ENCODE measurements at places on chromosomes 1 and 21. TPM values are rescaled to one million over a fixed set of nuclear protein-coding genes. Genes with fewer than 3 reads are reported as not detected.

DNA sequence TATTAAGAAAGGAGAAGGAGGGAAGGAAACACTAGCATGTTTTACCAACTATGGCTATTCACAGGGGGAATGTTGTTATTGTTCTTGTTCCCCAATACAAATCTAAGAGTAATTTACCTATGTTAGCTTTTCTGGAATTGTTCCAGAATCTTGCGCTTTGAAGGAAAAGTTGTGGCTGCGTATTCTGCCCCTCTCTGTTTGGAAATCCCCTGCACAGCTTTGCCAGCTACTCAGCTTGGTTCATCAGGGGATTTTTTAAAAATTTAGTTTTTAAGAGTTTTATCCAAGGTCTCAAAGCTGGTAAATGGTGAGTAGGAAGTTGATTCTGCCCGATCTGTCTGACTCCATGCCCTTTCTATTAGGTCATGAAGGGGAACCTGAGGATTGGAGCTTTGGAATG, 9.5 kb upstream of the IRF6 start:
- DNase-seq = no peak

GRCh38 chr1:65179148-65179547, 31.1 kb downstream of the AK4 start:
- DNase-seq = no peak

DNA sequence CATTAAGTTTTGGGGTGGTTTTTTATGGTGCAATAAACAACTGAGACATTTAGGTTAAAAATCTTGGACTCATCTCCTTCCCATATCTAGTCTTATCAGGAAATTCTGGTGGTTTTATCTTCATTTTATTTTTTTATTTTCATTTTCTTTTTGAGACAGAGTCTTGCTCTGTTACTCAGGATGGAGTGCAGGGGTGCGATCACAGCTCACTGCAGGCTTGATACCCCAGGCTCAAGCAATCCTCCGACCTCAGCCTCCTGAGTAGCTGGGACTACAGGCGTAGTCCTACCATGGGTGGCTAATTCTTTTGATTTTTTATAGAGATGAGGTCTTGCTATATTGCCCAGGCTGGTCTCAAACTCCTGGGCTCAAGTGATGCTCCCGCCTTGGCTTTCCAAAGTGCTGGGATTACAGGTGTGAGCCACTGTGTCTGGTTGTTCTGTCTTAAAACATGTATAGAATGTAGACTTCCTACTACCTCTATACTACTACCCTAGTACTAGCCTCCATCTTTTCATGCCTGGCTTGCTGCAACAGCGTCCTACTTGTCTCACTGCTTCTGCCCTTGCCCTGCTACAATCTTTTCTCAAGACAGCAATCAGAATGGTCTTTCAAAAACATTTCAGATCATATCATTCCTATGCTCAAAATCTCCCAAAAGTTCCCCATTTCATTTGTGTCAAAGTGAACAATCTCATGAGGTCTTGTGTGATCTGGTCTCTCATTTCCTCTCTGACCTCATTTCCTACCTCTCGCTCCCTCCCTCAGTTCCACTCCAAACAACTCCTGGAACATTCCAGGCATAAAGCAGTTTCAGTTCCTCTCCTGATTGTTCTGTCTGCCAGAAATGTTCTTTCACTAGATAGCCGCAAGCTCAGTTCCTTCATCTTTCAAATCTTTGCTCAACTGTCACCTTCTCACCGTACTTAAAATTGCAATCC, 5.9 kb upstream of the FCGR2A start:
- DNase-seq = no peak

DNALI1 gene
- 44.3 TPM for polyA plus RNA-seq

MUTYH gene
- 28.6 TPM for polyA plus RNA-seq

DNA sequence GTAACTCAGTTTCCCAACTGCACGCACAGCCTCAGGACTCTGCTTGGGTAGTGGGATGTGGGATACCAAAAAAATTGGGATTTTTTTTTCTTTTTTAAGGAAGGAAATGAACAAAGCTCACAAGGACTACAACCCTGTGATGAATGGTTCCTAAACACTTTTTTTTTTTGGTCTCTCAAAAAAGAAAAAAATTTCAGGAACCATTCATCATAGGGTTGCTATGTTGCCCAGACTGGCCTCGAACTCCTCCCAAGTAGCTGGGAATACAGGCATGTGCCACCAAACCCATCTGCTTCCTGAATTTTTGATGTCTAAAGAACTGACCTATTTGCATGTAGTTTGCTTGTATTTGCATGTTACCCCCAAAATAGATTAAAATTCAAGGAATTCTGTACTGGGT, 6.8 kb downstream of the MINDY1 start:
- no peak for DNase-seq

ACTA1 gene
- polyA plus RNA-seq = 0.93 TPM

DNA sequence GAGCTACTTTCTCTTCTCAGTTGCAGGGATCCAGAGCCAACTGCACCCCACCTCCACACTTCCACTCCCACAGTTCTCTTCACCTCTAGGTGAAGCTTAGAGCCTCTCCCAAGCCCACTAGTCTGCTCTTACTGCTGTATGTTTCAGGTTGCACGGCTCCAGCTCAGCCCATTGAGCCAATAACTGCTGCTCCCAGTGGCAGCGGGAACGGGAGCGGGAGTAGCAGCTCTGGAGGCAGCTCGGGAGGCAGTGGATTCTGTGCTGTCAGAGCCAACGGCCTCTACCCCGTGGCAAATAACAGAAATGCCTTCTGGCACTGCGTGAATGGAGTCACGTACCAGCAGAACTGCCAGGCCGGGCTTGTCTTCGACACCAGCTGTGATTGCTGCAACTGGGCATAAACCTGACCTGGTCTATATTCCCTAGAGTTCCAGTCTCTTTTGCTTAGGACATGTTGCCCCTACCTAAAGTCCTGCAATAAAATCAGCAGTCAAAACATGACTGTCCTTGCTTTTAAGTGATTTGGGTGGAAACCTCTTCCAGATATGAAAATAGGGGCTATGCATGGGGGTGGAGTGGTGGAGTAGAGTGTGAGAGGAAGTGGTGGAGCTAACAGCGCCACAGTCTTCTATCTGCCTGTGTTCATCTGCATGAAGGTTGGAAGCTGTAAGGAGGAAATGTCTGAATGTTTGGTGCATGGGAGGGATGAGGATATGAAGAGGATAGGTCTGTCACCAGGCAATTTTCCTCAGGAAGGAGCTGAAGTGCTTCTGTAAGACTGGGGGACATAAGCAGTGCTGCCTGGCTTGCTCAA, 29.6 kb downstream of the CHIA start:
- DNase-seq = no peak

- DNase-seq = no peak
Observed at GRCh38 chr1:192153276-192153675, 5.0 kb upstream of the RGS18 start.

TACSTD2 gene
- polyA plus RNA-seq = 8.7 TPM

LCE1E gene
- not detected for polyA plus RNA-seq

DNA sequence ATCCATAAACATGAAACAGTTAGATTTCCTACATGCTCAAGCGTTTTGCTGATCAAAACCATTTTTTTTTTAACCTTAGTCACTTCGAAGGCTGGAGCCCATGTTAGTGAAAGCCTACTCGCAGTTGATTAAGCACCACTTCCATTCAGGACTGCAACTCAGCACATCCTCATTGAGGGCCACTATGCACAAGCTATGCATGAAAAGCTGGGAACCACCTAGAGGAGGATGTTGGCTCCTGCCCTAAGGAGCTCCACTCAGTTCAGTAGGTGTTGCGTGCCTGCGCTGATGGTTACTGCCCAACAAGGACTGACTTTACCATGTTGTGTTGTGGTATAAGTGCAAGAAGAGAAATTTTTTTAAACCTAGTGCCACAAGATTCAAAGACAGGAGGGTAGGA, 181.4 kb upstream of the L1TD1 start:
- DNase-seq = no peak

CNKSR1 gene
- polyA plus RNA-seq = 15.8 TPM

- DNase-seq = no peak
Observed at GRCh38 chr1:9500756-9501754, 38.2 kb upstream of the SLC25A33 start.

DNA sequence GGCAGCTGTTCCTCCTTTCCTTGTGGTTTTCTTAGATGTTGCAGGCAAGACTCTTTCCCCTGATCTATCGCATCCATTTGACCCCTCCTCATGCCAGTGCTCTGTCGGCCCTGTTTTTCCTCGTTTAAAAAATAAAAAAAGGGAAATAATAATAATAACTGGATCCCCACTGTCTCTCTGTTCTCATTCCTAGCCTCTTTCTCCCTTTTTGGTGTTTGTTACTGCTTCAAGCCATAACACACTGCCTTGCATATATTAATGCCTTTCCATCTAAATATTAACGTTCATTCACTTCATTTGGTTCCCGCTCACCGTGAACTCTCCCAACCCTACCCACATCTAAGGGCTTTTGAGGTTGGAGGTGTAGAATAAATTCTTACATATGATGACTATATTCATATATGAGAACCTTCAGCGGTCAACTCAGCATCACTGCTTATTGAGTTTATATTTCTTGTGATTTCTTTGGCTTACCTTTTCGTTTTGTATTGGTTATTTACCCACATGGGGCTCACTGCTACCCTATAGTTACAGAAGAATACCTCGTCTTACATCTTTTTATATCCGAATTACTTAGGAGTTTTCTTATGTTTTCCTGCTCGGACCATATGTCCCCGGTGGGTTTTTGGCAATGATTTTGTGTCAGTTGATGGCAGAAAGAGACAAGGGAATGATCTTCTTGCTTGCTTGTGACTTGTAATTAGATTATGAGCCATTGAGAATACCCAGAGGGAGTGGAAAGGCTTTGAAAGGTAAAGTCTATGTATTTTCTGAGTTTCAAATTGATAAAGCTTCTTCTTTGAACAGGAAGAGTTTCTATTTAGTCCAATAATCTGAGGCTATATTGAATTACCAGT, 805 bp downstream of the ATG4C start:
- no peak for DNase-seq

DNA sequence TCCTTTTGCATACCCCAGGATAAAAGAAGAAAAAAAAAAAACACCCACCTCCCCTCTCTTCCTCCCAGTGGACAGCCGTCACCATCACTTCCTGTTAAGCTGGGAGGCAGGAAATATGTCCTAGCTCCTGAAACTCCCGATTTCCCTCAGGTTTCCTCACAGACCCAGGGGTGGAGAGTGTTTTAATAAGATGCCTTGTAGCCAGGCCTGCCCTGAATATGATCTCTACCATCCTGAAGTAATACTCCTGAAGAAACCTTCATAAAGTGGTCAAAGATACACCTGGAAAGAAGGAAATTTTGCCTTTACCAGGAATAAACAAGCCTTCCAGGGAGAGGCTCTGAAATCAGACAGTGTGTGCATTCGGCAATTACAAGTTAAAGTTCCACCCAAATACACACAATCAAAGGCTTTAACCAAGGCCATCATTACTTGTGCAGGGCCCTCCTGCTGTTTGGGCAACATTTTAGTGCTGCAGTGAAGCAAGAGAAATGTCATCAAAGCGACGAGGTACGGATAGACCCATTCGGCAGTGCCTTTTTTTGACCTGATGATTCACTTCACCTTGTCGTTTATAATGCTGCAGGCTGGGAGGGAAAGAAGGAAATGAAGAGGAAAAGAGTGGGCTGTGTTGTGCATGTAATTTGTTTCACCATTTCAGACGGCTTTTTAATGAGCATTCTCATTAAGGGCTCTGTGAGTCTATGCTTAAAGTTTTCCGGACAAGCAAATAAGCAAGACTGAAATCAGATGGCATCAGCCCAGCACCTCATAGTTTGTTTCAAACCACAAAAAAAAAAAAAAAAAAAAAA, 41.0 kb upstream of the RASAL2 start:
- no peak for DNase-seq

DNA sequence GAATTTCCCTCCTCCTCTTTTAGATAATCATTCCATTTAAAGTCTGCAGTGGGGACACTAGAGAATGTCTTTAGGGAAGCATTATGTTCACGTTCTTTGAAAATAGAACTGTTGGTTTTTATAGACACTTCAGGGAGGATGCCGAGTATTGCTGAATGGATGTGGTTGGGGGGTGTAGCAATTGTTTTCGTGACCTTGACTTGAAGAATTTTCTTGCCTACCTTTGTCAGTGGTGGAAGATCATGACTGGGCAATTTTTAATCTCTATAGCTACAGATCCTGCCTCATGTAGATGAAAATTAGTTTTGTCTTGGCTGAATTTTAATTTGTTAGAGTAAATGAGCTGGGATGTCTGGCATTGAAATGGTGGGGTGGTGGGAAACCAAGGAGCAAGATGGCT, 3.8 kb downstream of the SMG7 start:
- DNase-seq = no peak
